ENCODE measurements at places on chromosomes 7 and 10. TPM values are rescaled to one million over a fixed set of nuclear protein-coding genes. Genes with fewer than 3 reads are reported as not detected.

Gene PRPS1L1
- total RNA-seq = not detected

Gene CPA2
- not detected for total RNA-seq

Gene POT1
- 17.4 TPM for total RNA-seq

Gene SOSTDC1
- not detected for total RNA-seq

Gene PON3
- 2.5 TPM for total RNA-seq

Gene C10orf62
- not detected for total RNA-seq

Gene NCF1
- 4.7 TPM for total RNA-seq

Gene AKR1C2
- total RNA-seq = 281 TPM

Gene CDH23
- 74.8 TPM for total RNA-seq

Gene FOXP2
- 11.3 TPM for total RNA-seq

Gene AGAP6
- 11.4 TPM for total RNA-seq

Gene PNLIP
- total RNA-seq = not detected

Gene PNLIPRP2
- not detected for total RNA-seq

Gene CALHM3
- not detected for total RNA-seq

Gene CELF2
- total RNA-seq = 120 TPM

Gene ICA1
- 20.9 TPM for total RNA-seq

Gene APBB1IP
- 24.3 TPM for total RNA-seq

Gene ANTXRL
- total RNA-seq = not detected

Gene GHRHR
- not detected for total RNA-seq
